ENCODE measurements at places on chromosomes 3 and 15.
A peak's percentile ranks its signal among the peaks of the same experiment; 100 is the strongest.

DNA sequence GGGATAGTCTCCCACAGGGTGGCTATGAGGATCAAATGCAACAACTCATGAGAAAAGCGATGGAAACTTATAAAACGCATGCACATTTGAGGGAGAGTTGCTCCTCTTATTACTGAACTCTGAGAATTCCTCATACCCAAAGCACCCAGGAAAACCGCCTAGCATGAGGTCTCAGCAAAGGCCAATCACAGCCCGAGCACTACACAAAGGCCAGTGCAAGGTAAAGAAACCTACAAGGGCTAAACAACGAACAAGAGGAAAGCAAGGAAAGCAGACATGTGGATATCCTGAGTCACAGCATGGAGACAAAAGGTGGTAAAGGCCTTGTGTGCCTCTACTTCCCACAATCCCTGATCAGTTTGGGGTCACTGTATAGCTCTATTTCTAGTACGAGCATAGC is 7.1 kb downstream of the RAB43 start:
- no peak for DNase-seq

GRCh38 chr3:128277378-128278069 is 124.2 kb downstream of the EEFSEC start:
- no peak for DNase-seq

GRCh38 chr3:51580418-51580817 is 41.9 kb downstream of the RAD54L2 start:
- DNase-seq: no peak

GRCh38 chr3:31405515-31405914 is 127.2 kb upstream of the STT3B start:
- DNase-seq: no peak

GRCh38 chr15:95113041-95113440 is 881.7 kb downstream of the MCTP2 start:
- DNase-seq: no peak

- DNase-seq: no peak
These were observed 63.1 kb upstream of the NPHP3 start for GRCh38 chr3:132785292-132785691.

GRCh38 chr3:150035301-150035779 is 64.6 kb upstream of the PFN2 start:
- DNase-seq: no peak

DNA sequence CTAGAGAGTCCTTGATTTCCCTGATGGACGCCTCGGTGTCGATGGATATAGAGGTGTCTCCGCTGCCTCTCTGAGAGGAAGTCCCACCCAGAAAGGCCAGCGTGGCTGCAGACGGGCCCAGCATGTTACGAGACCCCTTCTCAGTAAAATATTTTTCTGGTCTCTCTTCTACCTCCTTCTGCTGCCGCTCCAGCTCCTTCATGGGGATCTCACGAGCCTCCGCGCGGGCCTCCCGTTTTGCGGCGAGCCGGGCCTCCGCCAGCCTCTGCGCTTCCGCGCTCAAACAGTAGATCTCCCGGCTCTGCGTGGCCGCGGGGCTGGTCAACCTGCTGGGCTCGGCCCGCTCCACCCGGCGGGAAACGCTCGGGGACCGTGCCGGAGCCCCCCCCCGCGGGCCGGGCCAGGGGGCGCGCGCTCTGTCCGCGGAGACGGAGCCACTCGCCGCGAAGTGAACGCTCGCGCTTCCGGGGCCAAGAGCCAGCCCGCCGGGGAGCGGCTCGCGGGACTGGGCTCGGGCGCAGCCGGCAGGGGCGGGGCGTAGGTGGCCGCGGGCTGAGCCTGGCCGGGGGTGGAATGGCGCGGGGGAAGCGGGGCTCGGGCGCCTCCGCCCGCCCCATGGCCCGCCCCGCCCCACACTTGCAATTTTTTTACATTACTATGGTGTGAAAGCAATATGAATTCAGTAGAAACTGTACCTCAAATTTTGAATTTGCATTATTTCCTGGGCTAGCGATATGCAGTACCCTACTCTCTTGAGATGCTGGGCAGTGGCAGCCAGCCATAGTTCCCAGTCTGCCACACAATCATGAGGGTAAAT is 10.2 kb upstream of the KCNMB3 start:
- DNase-seq: peak; percentile 95

GRCh38 chr3:167859610-167860009 is 124.1 kb downstream of the SERPINI1 start:
- DNase-seq: no peak

DNA sequence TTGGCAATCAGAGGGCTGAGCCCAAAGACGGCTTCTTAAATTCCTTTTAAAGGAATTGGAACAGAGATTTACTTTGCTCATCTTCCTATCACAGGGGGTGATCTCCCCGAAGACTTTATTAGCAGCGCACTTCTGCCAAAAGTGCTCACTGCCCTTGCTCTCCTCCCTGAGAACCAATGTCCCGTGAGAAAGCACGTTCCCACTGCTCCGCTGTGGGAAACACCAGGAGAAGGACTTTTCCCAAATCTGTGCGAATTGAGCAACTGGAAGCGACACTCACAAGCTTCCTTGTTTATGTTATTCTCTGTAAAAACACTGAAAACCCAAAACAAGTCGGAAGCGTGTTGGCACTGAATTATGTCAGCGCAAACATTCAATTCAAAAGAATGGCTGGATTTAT is 670.8 kb upstream of the NR2F2 start:
- DNase-seq: no peak

DNA sequence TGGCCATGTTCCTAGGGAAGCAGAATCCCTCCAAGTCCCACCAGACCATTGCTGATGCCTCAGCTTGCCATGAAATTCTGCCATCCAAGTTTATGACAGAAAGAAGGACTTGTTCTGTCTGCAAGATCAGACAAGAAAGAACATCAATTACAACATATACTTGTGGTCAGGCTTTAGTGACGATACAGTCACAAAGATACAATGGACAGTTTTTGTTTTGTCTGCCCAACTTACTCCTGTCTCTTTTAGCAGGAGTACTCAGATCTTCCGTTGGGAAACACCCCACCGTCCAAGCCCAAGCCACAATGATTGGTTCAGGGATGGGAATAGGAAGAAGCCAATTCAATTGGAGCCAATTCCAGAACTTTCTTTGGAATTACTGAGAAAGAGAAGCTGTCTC is 15.7 kb downstream of the KLHL6 start:
- no peak for DNase-seq

- no peak for DNase-seq
These were observed 5.8 kb upstream of the DBR1 start for GRCh38 chr3:138180375-138181029.

DNA sequence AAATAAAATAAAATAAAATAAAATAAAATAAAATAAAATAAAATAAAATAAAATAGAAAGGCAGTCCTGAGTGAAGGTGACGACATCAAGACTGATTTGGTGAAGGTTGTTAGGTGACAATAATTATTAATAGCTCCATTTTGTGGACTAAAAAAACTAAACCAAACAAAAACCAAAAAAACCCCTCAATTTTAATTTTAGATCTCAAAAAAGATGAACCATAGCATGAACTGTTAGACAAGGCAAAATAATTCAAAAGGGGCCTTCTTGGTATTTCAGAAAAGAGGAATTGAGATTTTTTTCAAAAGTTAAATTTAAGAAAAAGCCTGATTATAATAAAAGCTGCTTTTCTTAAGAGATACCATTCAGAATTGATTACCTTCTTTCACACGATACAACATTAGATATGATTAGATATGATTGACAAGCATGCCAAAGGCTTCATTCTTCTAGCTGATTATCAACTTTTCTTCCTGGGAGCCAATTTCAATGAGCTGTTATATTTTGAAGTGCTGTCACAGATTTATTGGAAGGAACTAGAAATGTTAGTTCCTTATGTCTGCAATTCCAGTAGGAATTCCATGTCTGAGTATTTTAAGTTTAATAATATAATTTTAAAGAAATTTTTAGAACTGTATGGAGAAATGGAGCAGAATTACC is 244.7 kb downstream of the MBNL1 start:
- no peak for DNase-seq

DNA sequence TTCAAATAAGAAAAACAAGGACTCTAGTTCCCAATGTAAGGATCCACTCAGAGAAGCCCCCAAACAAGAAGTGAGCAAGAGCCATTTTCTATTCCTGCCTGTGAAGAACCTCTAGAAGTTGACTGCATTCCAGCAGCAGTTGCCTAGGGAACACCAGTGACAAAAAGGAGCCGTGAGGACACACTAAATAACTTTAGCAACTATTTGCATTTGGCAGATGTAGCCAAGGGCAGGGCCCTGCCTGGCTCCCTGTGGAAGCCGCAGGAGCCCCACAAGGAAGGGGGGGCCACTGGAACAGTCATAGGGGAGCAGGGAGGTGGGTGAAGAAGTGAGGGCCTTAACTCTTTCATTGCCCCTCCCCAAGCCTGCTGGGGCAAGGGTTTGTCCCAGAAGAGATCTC is 470.2 kb upstream of the PROK2 start:
- DNase-seq: no peak

- no peak for DNase-seq
These were observed 48.7 kb downstream of the VGLL3 start for GRCh38 chr3:86942206-86942605.

DNA sequence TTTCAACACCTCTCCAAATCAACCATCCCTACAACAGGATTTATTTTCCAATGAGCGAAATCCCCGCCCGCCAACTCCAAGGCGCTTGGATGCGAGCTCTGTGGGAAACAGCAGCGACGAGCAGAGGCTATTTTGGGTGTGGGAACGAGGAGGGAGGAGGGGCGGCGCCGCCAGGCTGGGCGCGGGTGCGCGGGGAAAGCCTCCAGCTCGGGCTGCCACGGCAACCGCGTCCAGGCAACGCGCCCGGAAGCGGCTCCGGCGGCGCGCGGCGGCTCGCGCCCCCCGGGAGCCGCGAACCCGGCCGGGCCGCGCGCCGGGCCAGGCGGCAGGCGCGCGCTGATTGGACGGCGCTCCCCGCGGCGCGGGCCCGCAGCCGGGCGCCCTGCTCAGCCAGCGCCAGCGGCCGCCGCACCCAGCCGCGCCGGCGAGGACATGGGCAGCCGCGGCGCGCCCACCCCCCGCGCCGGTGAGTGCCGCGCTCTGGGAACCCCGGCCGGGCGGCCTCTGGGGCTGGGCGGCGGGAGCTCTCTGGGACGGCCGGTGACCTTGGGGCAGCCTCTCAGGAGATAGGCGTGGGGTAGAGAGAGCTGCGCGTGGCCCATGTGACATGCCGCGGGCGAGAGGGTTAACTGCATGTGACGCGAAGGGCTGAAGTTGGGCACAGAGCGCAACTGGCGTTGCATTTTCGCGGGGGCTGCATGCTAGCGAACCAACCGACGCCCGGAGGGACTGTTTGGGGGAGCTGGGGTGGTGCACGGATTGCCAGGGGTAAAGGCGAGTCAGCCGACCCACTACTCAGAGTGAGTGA is at the start of gene FAM81A:
Gene FAM81A, plus strand, starts transcription at position 370 of the 808 bp plus-strand sequence. CDS start 20,441 bp downstream, outside the sequence.
- DNase-seq: peak; percentile 80

DNA sequence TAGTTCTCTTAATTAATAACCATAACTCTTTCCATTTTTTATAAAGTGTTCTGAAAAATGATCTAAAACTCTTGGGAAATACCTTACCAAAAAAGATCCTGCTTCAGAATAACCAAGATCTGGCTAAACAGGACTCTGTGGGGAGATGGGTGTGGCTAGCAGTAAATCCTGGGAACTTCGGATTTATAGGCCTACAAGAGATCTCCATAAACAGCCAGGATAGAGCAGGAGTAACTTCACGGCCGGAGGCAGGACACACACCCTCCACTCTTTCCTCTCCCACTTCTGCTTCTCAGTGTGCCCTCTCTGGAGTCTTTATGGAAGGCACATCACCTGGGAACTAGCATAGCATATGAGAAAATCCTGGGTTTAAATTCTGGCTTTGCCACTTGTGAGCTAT is 309.4 kb upstream of the SOX2 start:
- DNase-seq: no peak

DNA sequence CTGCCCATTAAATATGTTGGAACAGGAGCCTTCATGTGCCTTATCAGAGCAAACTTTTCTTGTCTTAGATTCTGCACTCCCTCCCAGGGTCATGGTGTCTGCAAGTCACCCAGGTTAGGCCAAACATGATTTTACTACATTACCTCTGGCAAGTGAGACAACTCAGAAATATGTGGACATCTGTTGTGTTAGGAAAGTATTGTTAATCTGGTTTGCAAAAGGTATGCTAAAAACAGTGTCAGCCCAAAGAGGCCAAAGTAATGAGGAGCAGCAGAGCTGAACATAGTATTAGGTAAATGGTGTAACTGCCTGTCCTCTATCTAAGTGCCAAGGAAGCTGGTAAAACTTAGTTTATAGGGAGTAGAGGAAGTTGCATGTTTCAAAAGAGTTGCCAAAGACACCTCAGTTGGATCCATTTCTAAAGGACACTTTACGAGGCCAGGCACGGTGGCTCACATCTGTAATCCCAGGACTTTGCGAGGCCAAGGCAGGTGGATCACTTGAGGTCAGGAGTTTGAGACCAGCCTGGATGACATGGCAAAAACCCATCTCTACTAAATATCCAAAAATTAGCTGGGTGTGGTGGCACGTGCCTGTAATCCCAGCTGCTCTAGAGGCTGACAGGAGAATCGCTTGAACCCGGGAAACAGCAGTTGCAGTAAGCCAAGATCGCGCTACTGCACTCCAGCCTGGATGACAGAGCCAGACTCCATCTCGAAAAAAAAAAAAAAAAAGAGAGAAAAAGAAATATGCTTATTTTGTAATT is 22.5 kb upstream of the PPIB start:
- DNase-seq: no peak

- DNase-seq: no peak
These were observed 8.9 kb upstream of the MYLK start for GRCh38 chr3:123893012-123893411.

GRCh38 chr3:95351158-95351557 is 1288.3 kb downstream of the NSUN3 start:
- DNase-seq: no peak

GRCh38 chr3:110343376-110343775 is 728.2 kb upstream of the NECTIN3 start:
- DNase-seq: no peak

DNA sequence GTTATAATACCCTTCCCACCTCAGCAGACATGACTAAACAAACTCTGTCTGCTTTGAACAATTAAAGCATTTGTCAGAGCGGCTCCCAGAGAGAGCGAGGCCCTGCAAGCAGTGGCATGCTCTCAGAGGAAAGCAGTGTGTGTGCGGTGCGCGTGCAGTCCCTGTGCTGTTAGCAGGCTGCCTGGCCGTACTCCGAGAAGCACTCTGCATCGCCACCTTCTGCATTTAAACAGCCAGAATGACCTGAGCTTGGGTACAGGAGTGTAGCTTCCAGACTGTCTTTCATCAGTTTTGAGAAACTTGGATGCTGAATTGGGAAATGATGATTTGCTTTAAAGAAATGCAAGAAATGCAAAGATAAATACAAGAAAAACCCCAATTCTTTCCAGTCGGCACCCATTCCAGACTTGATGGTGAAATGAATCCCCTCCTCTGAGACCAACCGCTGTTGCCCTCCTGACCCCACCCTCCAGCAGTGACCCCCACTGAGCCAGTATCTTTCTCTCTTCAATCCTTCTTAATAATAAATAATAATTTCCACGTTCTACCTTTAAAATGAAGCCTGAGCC is 113.5 kb downstream of the VGLL4 start:
- peak; percentile 71 for DNase-seq

Data from H54 (cell line).